NCI-H69 (cell line): ENCODE measurements at places on chromosomes 11 and 22.

GRCh38 chr22:42919199-42919598 is 62.1 kb upstream of the ARFGAP3 start:
- peak; percentile 28 for DNase-seq

GRCh38 chr11:99766811-99767210 is 746.1 kb downstream of the CNTN5 start:
- DNase-seq = no peak

DNA sequence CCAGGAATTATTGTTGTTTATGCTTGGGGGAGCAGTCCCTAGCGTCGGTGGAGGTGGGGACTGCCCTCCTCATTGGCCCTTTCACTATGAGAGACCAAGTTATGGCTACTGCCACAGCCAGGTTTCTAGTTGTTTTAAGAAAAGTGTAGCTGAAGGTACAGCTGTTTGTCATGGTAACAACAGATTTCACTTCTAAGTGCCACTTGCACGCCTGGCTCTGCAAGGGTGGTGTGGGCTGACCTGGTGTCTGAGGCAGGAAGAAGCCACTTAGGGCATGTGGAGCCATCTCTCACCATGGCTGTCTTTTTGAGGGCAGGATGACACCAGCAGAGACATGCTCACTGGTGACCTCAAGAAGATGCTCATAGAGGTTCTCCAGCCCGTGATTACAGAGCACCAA is 46.3 kb upstream of the MPEG1 start:
- no peak for DNase-seq

GRCh38 chr11:2804189-2804588 is 81.4 kb downstream of the CDKN1C start:
- no peak for DNase-seq

- DNase-seq = no peak
Observed at GRCh38 chr11:16909359-16910035, 104.7 kb downstream of the PLEKHA7 start.
